ENCODE measurements at places on chromosomes 12 and 14.

DNA sequence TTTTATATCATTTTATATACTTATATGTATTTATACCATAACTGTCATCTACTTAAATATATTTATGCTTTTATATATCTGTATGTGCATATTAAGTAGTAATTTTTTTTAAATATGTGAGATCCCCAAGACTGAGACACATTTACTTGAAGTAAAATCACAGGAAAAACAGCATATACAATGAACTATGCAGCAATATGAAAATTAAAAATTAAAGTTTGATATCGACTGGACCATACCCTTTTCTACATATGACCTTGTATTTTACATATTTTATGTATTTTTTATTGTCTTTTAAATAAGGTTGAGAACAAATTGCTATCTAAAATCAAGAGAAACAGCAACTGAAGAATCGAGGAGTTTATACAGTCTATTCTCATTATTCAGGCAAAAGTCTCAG lies 50.0 kb downstream of the TSPAN19 start:
- DNase-seq = no peak

DNA sequence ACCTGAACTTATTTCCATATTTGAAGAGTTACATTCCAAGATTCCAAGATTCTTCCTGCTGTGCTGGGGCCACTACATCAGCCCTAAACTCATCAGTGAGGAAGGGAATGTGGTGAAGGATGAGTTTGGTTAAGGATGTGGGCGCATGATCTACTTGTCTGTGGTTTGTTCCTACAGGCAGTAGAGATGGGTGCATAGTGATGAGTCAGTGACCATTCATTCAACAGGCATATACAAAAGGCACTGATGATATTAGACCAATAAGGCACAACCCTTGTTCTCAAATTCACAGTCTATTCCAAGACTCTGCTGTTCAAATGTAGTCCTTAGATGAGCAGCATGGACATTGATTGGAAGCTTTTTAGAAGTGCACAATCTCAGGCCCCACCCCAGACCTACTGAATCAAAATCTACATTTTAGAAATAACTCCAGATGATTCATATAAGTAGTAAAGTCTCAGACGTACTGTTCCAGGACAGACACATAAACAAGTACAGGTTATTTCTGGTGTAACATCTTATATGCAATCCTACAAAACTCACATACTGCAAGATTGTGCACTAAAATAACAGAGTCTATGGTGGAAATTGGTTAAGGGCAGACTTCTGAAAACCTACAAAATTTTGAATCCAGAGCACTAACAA lies 47.7 kb upstream of the MAP3K9 start:
- DNase-seq = peak; percentile 84

DNA sequence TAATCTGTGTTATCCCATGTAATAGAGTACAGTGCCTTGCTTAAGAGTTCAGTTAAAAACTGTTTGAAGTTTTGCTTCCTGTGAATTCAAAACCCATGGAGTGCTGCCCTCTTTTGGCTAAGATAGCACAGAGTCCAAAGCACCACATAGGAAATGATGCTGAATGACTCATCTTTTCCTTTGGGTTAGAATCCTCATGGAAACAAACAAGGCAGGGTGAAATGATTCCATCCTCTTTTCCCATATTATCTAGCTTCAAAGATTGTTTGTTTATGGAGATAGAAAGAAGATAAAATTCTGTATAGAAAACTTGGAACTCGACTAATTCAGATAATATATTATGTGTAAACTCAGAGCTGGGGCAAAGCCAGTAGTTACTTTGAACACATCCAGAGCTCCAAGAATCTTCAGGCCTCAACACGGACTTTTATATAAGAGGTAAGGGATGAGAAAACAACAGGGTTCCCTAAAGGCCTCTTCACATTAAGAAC lies 87.4 kb downstream of the OTOGL start:
- peak; percentile 82 for DNase-seq

- DNase-seq = no peak
These were observed 142.3 kb upstream of the ARHGAP5 start for GRCh38 chr14:31934767-31935266.

DNA sequence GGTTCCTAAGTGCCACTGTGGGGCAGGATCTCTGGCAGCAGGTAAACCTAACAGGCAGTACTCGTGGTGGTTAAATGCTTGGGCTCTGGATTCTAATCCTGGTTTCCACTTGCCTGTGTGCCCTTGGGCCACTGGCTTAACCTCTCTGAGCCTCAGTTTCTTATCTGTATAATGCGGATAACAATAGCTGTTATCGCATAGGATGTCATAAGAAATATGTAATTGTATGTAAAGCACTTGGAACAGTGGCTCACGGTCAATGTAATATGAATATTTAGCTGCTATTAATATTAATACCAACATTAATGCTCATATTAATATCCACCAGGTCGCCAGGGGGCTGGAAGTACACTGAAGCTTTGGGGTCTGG lies 16.8 kb downstream of the FOXN4 start:
- DNase-seq = no peak

DNA sequence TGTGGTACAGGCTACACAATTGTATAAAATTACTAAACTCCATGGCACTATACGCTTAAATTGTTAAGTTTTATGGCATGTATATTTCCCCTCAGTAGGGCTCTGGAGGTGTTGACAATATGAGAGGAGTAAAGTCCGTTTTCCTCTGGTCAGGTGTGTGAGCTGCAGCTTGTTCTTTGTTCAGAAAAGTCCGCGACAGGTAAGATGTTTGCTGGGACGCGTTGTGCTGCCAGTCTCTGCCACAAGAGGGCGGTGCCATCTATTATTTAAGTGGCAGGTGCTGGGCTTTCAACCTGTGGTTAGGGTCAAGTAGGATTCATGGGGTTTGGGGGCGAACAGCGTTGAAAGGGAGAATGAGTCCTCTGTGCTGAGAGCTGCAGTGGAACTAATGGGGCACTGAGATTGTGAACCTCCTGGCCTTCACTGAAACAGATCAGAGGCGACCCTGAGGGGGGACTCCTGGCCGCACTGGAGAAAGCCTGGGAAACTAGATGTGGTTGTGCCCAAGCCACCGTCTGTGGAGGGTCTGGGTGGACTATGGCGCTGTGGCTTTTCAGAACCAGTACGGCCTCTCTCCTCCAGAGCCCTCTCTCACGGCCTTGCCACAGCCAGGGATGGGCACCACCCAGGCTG lies 179.0 kb downstream of the SLC15A4 start:
- no peak for DNase-seq

- DNase-seq = no peak
These were observed 78.8 kb downstream of the PAPOLA start for GRCh38 chr14:96581026-96581425.

DNA sequence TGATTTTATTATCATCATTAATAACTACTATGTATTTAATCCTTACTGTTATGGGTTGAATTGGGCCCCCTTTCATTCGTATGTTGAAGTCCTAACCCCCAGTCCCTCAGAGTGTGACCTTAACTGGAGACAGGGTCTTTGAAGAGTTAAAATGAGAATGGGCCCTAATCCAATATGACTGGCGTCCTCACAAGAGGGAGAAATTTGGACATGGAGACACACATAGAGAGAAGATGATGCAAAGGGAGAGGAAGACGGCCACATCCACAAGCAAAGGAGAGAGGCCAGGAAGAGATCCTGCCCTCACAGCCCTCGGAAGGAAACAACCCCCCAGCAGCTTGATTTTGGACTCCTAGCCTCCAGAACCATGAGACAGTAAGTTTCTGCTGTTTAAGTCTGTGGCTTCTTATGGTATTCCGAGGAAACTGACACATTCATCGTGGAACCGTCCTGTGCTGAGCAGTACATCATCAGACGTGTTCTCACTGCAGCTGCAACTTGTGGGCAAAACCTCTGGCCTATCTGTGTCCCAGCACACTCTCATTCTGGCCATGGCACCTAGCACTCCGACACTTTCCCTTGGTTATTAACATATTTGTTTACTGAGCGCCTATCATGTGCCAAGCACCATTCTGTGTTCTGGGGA lies 127.6 kb downstream of the SLC38A6 start:
- no peak for DNase-seq

DNA sequence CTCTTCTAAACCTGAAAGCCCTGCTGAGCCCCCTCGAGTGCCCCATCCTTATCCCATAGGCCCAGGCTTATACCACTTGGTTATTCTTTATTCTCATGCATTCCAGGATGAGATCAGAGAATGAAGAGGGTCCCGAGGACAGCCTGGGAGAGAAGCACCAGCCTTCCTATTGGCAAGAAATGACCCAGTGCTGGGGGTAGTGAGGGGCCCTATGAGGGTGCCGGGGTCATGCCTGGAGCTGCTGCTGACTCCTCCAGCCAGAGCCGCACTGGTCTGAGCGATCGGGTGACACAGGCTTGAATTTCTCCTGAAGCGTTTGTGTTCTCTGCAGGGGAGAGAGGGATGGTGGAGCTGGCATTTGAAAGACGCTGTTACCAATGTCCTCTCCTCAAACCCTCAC lies 18.1 kb downstream of the MORN3 start:
- DNase-seq = no peak

DNA sequence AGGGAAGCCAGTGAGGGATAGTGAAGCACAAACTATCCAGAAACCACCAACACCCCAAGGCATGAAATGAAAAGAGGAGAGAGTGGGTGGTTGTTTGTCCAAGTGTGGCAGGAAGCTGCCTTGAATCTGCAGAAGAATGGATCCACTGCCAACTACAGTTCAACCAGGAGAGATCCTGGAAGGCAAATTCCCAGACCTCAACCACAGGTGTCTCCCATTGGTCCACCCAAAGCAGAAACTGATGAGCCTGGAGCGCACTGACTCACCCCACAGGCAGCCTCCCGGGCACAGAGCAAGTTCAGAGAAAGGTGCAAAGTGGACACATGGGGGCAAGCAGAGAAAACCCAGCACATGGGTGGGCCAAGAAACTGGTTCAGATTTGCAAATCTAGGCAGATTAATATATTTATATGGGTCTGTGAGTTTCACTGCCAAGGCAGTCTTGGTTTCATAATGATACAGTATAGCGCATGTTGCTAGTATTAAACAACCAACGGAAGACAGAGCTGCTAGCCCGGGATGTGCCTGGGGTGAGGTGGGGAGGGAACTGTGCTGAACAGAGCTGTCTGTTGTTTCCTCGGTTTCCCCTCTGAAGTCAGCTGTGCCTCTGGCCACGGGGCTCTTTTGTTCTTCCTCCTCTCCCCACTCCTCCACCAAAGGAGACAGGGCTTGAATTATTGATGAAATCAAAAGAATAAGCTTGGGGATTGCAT lies 416.2 kb upstream of the CCDC196 start:
- DNase-seq = no peak

DNA sequence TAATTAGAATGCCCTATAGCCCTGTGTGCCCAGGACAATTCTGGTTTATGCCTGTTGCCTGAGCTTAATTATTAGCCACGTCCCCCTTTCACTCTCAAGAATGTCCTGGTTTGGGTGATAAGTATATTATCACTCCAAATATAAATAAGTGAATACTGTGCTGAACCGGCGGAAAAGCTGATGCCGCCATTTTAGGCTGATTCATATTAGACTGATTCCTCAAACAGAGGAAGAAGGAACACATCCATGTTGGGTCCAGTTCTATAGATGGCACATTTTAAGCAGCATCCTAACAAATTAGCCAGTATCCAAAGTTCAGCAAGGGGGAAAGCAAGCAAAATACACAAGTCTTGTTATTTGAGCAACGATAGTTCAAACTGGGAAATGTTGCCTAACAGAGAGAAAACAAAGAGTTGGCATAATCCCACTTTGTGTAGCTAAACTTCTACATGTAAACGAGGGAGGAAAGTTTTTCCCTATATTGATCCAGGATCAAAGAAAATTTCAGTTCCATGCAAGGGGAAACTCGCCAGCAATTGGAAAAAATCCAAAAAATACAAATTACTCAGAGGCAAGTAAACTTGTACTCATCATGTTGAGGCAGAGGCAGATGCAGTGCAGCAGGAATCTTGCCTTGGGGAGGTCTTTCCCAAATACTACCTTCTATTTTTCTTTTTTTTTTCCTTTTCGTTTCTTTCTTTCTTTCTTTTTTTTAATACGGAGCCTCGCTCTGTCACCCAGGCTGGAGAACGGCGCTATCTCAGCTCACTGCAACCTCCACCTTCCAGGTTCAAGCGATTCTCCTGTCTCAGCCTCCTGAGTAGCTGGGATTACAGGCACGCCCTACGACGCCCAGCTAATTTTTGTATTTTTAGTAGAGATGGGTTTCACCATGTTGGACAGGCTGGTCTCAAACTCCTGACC lies 96.2 kb downstream of the ITPR2 start:
- no peak for DNase-seq

- DNase-seq = no peak
These were observed 47.8 kb upstream of the PDE3A start for GRCh38 chr12:20320552-20320951.

DNA sequence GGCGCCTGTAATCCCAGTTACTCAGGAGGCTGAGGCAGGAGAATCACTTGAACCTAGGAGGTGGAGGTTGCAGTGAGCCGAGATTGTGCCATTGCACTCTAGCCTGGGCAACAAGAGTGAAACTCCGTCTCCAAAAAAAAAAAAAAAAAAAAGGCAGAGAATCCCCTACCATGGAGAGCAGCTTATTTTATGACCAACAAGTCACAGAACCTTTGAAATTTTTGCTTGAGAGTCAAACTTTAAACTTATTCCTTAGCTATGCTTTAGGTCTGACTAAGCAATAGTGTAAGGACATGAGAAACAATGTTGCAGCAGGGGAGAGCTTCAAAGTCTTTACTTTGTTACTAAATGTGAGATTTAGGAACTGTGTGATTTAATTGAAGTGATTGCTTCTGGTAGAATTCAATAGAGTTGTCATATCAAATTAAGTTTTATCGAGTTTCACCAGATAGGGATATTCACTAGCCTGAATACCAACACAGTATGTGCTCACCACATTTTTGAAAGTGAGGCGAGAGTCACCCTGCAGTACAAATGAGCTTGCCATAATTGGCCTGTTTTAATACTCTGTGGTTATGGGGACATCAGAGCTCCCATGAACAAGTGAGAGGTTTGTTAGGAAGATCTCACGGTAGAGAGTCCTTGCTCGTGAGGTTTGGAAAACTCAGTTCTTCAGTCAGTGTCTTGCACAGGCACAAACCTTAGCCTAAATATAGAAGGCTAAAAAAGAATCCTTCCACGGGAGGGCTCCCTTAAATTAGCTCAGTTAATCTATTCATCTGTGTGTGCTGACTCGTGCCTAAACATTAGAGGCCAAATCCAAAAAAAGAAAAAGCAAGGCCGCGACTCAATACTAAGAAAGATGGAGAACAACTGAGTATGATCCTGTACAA lies 108.6 kb downstream of the SAMD4A start:
- no peak for DNase-seq

DNA sequence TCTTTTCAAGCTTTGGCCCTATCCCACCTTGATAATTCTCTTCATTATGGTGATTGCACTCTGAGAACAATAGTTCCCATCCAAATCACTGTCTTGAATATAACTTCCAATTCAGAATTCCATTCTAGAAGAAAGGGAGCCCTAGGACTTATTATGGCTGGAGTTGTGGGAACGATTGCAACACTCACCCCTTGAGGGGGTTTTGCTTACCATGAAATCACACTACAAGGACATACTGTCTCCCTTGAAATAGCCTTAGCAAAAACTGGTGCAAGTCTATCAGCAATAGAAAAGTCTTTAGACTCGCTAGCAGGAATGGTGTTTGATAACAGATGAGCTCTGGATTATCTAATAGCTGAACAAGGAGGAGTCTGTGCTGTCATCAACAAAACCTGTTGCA lies 31.4 kb upstream of the OXA1L start:
- no peak for DNase-seq

- no peak for DNase-seq
These were observed 8.6 kb downstream of the SLC38A6 start for GRCh38 chr14:60989599-60989998.

GRCh38 chr12:22533155-22533554 lies 11.2 kb downstream of the C2CD5 start:
- no peak for DNase-seq

- DNase-seq = no peak
These were observed 125.9 kb upstream of the NTF3 start for GRCh38 chr12:5305886-5306545.
